Stimulated activated CD4-positive, alpha-beta T cell treated with anti-CD3 and anti-CD28 coated beads, Interleukin-1b, Interleukin-23, amount 100 ng/mL, for 4 hours (primary cell): ENCODE measurements at places on chromosomes 2 and 18.

GRCh38 chr2:23900541-23901322, 26.2 kb downstream of the ATAD2B start:
- no peak for DNase-seq

- no peak for DNase-seq
Observed at GRCh38 chr2:224016963-224017362, 22.1 kb downstream of the SERPINE2 start.

DNA sequence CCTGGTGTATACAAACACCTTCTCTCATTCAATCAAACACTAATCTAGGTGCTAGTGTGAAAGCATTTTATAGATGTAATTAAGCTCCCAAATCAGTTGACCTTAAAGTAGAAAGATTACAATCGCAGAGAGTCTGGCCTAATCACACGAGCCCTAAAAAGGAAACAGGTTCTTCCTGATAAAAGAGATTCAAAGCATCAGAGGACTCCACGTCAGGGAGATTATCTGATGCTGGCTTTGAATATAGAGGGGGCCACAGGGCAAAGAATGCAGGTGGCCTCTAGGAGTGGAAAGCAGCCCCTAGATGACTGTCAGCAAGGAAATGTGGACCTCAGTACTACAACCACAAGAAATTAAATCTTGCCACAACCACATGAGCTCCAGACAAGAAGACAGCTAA, 28.2 kb upstream of the ZC3H15 start:
- DNase-seq: no peak

- DNase-seq: no peak
Observed at GRCh38 chr2:218307415-218308090, 15.2 kb upstream of the TMBIM1 start.

GRCh38 chr18:33830213-33830612, 252.2 kb downstream of the ASXL3 start:
- no peak for DNase-seq

DNA sequence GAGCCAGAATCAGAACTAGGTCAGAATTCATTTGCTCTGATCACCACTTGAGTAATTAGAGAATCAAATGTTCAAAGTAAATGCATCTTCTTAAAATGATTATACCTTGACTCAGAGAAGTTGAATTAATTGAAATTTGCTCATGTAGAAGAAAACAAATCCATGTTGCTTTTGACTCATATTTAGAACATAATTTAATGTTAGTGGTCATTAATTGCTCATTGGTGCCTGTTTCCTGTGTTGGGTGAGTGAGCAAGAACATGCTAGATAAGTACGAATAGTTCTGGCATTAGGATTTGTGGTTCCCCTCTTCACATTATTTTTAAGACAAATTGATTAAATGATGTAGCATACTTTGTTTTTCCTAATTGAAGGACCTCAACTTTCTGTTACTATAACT, 19.0 kb downstream of the ACVR2A start:
- no peak for DNase-seq

DNA sequence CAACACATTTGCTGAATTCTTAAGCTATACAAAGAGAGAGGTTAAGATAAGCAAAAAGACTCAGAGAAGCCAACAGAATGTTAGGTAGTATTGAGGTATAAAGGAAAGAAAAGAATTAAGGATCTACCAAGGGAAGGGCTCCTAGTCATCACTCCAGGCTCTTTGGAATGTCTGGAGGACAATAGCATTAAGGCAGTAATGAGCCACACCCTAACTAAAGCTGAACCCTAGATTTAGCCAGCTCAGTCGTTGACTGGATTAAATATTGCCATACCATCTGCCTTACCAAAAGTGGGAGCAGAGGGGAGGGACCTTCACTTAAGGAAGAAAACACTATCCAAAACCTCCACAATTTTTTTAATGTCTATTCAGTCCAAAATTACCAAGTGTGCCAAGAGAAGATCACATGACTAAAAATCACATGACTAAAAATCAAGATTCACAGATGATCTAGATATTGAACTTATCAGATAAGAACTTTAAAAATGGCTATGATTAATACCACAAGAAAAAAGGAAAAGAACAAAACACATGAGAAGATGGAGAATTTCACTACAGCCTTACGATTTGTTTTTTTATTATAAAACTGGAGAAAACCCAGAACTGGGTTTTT, 59.7 kb downstream of the EXOC6B start:
- DNase-seq: no peak

- DNase-seq: no peak
Observed at GRCh38 chr18:44093253-44093652, 587.4 kb upstream of the SETBP1 start.

GRCh38 chr2:225566798-225567197, 167.3 kb downstream of the NYAP2 start:
- DNase-seq: no peak

- DNase-seq: no peak
Observed at GRCh38 chr2:33723329-33723728, 124.2 kb upstream of the FAM98A start.

DNA sequence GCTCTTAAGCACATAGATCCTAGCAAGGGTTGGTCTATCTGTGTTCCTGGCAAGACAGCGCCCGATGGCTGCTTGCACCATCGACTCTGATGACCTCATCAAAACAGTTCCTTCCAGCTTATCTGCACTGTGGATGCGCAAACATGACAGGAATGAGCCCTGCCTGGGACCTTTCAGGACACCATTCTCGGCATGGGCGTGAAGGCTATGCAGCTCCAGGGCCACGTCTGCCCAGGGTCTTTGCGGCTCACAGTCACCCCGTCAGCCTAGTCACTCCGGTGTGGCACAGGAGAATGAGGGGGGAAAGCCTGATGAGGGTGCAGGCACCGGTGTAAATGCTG, 147.8 kb upstream of the TWIST2 start:
- no peak for DNase-seq

GRCh38 chr2:213306316-213306942, 22.2 kb downstream of the SPAG16 start:
- no peak for DNase-seq

DNA sequence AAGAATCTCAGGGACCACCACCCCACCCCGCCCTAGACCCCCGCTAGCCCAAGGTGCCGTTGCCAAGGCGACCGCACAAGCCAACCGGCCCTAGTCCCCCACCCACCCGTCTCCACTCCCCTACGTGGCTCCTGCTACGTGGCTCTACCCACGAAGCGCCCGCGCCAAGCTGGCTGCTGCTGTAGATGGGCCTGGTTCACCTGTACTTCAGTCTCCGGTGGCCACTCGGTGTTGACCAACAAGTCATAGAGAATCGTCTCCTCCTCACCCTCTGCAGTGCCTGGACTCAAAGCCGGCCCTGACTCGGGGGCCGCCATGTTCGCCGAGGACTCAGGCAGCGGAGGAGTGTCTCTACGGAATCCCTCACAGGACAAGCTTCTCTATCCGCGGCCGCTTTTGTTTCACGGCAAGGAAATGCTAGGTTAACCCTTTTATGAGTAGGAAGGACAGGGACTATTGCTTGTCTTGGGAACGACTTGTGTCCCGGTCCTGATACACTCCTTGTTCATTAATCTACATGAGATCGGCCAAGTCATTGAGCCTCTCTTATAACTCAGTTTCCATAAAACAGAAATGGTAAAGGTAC, at the start of gene NBAS:
Gene NBAS (minus strand): TSS at position 347 of the 586 bp plus-strand sequence. CDS start 30 bp downstream, at position 317.
- peak; percentile 64 for DNase-seq

DNA sequence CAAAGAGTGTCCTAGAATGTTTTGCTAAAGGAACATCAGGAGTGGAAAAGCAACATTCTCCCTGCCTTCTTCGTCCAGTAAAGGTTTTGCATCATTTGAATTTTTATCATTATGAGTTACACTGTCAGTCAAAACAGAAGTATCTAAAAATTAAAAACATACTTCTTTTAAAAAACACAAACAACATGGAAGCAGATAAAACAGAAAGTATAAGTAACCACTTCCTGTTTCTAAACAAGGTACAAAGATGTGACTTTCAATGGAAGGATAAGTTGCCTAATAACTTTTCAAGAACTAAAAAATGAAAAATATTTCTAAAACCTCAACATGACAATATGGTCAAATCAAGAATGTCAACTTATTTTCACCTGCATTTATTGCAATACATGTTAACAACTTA, 158.2 kb downstream of the STK39 start:
- no peak for DNase-seq

DNA sequence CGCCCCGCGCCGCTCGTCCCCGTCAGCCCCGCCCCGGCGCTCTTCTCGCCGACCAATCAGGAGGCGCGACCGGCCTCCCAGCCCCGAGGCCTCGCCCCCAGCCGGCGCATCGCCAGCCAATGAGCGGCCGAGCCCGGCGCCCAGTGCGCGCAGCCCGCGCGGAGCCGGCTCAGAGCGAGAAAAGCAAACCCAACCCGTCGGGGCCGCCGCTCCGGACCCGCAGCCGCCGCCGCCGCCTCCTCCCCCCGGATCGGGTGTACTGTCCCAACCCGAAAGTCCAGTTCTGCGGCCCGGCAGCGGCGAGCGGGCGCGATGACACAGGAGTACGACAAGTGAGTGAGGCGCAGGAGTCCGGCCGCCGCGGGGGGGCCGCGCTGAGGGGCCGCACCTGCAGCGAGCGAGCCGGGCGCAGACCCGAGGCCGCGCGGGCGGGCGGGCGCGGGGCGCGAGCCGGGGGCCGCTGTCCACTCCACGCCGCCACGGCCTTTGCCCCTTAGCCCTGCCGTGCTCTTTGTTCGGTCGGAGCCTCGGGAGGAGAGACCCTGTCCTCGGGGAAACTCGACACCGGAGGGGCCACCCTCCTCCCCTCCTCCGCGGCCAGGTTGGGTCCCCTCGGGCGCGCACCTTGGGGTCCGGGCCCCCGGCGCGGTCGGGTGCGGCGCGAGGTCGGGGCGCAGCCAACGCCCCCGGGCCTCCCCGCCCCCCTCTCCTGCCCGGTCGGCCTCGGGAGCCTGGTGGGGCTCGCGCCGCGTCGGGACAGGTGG, at the start of gene GRHL1:
Gene GRHL1 (plus strand): TSS at position 172 of the 764 bp plus-strand sequence. CDS start 141 bp downstream, at position 313.
- peak; percentile 87 for DNase-seq
